Stimulated activated CD8-positive, alpha-beta memory T cell treated with anti-CD3 and anti-CD28 coated beads, Interleukin-4, amount 100 ng/mL, for 1 hour (primary cell): ENCODE measurements at places on chromosomes 5 and 9.

DNA sequence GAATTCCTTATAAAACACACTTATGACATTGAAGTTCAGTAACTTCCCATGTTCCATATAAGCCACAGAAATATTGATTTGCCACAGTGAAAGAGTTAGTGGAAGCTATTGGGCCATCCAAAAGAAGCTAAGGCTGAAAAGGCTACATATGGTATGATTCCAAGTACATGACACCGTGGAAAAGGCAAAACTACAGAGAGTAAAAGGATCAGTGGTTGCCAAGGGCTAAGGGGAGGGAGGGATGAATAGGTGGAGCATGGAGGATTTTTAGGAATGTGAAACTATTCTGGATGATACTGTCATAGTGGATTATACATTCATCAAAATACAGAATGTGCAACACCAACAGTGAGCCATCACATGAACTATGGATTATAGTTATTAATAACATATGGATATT is 109.7 kb downstream of the F2RL2 start:
- no peak for DNase-seq

DNA sequence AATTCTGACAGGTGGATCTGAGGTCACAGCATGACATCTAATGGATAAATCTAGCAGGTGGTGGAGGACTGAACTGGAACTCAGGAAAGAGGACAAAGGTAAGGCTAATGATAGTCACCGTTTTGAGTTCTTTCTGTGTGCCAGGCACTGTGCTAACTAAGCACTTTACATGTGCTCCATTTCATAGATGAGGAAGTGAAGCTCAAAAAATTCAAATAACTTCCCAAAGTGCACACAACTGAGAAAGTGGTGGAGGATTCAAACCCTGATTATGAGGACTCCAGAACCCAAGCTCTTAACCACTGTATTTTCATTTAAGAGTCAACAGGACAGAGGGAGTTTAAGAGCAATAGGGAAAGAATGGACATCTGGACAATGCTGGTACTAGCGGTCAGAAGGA is 7.1 kb upstream of the DELE1 start:
- DNase-seq, result no peak

- no peak for DNase-seq
Observed at GRCh38 chr9:15531380-15531779, 20.6 kb upstream of the PSIP1 start.

DNA sequence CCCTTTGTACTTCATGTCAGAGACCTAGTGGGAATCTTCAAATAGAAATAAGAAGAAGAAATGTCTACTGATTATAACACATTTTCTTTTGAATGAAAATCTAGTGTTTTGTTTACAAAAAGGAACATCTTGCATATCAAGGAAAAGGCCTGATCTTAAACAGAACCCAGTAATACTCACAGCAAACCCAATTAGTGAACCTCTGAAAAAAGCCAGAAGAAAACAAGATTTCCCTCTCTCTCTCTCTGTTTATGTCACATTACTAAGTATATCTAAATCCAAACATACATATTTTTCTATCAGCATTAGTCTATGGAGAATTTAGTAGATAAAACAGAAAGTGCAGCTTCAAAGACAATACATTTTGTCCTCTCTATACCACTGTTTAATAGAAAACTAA is 457.9 kb downstream of the NR2F1-AS1 start:
- no peak for DNase-seq

DNA sequence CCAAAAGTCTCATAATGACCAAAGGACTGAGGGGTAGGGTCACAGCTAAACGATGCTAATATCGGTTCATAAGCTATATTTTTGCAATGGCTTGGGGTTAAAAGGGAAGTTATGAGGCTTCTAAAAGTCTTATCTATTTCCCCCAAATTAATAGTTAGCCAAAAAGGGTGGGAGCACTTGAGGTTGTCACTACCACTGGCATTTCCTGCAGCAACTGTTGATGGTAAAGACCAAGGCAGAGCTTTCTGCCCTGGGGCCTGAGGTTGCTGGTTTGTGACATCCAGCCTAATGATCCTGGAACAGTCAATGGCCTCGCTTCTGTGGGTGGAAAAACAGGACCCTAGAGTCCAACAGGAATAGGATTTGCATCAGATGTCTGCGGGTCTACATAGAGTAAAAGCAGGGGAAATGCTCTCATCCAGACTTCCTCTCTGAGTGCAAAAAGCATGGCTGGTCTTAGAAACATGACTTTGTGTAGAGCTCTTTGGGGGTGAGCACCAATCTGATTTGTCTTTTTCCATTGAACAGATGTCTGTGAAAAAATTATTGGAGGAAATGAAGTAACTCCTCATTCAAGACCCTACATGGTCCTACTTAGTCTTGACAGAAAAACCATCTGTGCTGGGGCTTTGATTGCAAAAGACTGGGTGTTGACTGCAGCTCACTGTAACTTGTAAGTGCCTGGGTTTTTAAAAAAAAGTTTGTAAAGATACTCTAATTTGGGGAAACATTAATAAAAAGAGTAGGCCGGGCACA is 2.7 kb downstream of the GZMA start:
- DNase-seq, result no peak

DNA sequence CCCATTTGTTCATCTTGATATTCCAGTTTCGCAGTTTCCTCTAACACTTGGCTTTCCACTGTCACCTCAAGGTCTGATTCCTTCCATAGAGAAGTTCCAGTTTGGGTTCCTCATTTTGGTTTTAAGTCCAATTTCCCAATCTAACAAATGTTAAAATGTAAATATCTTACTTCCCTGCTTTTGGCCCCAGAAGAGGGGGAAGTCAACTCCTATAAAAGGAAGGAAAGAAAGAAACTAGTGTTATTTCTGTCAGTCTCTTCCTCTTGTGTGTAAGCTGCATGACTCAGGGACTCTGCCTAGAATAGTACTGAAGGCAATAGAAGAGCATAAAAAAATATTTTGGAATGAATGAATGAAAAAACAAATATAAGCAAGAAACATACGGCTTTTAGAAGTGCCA is 127.5 kb upstream of the CCNG1 start:
- DNase-seq, result no peak

- no peak for DNase-seq
Observed at GRCh38 chr5:118832974-118833373, 155.4 kb downstream of the DTWD2 start.

GRCh38 chr9:15377625-15378540 is 44.8 kb upstream of the SNAPC3 start:
- no peak for DNase-seq

DNA sequence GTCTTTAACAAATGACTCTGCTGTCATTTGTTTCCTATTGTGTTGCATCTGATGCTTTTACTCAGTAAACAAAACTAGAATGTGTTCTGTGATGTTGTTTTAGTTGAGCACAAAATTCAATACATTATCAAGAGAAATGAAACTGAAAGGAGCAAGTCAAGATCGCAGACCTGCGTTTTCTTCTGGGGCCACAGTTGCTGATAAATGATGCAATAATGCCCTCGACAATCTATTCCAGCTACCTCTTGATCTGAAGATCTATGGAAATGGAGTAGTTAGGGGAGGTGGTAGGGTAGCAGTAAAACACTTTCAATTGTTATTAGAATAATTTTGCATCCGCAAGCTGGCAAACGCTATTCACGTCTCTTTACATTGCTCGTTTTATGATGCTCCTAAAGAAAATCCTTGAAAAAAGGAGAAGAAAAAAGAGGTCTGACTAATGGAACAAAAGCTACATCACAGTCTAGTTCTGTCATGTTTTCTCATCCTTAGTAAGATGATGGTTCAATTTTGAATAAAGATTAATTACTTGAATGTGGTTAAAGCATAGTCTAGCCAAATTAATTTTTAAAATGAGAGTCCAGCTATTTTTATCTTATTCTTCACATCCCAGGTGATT is 1.6 kb downstream of the ZNF366 start:
- no peak for DNase-seq

DNA sequence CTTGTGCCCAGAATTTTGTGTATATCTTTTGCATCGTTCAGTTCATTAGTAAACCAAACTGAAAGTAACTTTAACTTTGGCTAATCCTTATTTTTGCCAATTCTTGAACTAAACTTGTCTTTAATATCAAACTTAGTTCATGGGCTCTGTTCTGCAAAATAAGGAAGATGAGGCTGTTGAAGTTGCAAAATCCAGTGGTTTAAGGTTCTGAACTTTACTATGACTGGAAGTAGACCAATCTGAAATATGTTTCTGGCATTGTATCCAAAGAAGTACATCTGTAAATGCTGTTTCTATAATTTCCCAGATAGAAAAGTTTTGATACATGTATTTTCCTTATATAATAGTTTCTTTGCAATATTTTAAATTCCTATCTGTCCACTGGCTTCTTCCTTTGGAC is 238.1 kb downstream of the CETN3 start:
- DNase-seq, result no peak

GRCh38 chr9:114718801-114719221 is 36.8 kb upstream of the TEX48 start:
- DNase-seq, result peak; percentile 41

- no peak for DNase-seq
Observed at GRCh38 chr9:99437145-99437544, 215.1 kb downstream of the SEC61B start.

DNA sequence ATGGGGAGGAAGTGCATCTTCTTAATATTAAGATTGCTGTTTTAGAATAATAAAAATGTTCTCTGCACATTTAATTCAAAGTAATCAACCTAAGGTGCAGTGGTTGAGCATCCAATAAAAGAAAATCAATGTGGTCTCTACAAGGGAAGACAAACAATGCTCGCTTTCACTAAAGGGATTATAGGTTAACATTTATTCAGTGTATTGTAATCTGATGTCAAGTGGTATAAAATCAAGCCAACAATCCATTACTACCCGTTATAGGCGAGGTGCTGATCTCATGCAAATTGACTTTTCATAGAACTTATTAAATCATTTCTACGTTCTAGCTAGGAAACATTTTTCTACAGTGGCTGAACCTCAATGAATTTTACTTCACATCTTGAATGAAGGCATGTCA is 773.9 kb downstream of the NR2F1-AS1 start:
- no peak for DNase-seq

DNA sequence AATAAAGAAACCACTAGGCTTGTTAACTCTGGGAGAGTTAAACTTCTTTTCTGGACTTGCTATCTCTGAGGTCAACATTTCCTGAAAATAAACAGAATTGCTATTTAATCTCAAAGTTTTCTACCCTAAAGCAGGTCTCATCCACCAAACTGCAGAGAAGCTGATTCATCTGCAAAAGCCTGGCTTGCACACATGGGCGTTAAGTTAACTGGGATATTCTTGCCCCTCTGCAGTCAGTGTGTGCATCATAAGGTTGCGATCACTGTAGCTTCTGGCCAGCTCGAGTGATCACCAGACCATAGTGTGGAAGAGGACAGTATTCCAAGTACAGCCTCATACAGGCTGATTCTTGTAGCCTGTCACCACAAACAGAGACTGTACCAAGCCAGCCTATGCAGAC is 99.2 kb downstream of the SPOCK1 start:
- no peak for DNase-seq

DNA sequence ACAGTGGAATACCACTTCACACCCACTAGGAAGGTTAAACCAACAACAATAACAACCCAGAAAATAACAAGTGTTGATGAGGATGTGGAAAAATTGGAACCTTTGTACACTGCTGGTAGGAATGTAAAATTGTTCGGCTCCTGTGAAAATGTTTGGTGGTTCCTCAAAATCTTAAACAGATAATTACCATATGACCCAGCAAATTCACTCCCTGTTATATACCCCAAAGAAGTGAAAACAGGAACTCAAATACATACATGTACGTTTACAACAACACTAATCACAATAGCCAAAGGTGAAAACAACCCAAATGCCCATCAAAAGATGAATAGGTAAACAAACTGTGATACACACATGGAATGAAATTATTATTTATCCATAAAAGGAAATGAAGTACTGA is 178.5 kb upstream of the PHYKPL start:
- no peak for DNase-seq

DNA sequence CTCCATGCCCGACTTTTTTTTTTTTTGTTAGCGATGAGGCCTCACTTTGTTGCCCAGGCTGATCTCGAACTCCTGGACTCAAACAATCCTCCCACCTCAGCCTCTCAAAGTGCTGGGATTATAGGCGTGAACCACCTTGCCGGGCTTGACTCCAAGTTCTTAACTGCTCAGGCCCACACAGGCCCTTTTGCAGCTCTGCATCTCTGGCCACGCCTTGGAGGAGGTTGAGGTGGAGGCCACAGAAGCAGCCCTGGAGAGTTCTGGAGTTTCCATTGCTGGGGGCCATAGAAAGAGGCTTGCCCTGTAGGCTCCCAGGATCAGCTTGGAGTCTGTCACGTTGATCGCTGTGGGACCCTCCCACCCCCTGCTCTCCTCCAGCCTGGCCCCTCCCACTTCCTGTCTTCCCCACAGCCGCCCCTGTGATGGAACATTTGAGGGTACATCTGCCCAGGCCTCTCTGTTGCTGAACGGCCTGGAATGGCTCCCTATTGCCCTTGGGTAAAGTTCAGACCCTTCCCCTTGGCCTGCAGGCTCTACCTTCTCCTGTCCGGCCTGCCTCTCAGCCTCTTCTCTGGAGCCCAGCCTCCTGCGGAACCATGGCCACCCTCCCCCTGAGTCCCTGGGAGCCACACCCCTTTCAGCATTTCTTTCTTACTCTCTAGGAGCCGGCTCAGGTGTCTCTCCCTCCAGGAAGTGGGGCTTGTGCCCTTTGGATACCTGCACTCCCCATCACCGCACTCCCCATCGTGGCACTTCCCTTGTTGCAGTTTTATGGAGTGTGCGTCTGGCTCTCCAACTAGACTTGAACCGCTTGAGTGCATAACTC is 30.4 kb upstream of the IER5L start:
- peak; percentile 40 for DNase-seq

GRCh38 chr9:76521244-76521681 is 62.3 kb downstream of the GCNT1 start:
- DNase-seq, result no peak

DNA sequence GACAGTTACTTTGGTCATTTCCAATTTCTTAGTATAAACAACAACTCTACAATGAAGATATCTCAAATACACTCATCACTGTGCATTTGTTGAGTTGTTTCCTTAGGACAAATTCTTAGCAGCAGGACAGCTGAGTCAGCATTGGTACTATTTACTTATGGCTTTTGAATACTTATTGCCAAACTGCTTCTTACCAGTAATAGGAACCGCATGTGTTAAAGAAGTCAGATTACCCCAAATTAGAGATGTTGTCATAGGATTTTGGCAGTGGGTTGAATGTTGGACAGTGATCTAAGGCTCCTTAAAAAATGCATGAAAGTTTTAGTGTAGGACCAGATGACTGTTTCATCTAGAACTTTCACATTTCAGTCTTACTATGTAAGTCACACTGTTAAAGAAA is 280.1 kb upstream of the DMRT1 start:
- DNase-seq, result no peak

DNA sequence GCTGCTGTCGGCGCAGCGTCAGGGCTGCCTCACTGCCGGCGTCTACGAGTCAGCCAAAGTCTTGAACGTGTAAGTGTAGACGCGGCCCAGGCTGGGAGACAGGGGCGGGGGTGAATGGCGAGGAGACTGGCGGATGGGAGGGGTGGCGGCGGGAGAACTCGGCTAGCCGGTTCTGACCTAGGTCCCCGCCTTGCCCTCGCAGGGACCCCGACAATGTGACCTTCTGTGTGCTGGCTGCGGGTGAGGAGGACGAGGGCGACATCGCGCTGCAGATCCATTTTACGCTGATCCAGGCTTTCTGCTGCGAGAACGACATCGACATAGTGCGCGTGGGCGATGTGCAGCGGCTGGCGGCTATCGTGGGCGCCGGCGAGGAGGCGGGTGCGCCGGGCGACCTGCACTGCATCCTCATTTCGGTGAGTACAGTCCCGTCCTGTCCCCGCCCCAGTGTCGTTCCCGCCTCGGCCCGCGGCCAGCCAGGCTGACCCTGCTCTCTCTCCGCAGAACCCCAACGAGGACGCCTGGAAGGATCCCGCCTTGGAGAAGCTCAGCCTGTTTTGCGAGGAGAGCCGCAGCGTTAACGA is 745 bp downstream of the GADD45G start:
- DNase-seq, result no peak
